PC-9 (cell line): ENCODE measurements at places on chromosomes 11 and 22. TPM values are rescaled to one million over a fixed set of nuclear protein-coding genes. Genes with fewer than 3 reads are reported as not detected.

The IRAG1 gene
- total RNA-seq: 0.65 and 1.3 TPM in 2 replicates

The TBX10 gene
- not detected in 2 replicates for total RNA-seq

The APOBEC3F gene
- total RNA-seq: 28.3 and 29.6 TPM in 2 replicates

The AQP11 gene
- 1.1 and 1.4 TPM in 2 replicates for total RNA-seq

The KCNK4 gene
- 0.53 and 0.57 TPM in 2 replicates for total RNA-seq

The MS4A6E gene
- total RNA-seq: not detected in 2 replicates

The INS gene
- total RNA-seq: not detected in 2 replicates

The OR5B21 gene
- not detected in 2 replicates for total RNA-seq

The OR52E8 gene
- not detected in 2 replicates for total RNA-seq

The TPBGL gene
- not detected in 2 replicates for total RNA-seq

The MRGPRX3 gene
- total RNA-seq: not detected in 2 replicates

The ADM2 gene
- 7.2 and 10.5 TPM in 2 replicates for total RNA-seq

The MPZL2 gene
- total RNA-seq: 39.4 and 43.1 TPM in 2 replicates

The OR5A1 gene
- total RNA-seq: not detected in 2 replicates

The KCNC1 gene
- total RNA-seq: not detected in 2 replicates

The XKR3 gene
- total RNA-seq: not detected in 2 replicates

The CSF2RB gene
- not detected in 2 replicates for total RNA-seq

The ARHGAP42 gene
- total RNA-seq: 12.8 and 16.1 TPM in 2 replicates

The C11orf65 gene
- 1.7 and 1.9 TPM in 2 replicates for total RNA-seq

The C22orf15 gene
- not detected in 2 replicates for total RNA-seq

The PHF21B gene
- not detected in 2 replicates for total RNA-seq

The EIF4ENIF1 gene
- total RNA-seq: 15.3 and 21.8 TPM in 2 replicates

The ABTB2 gene
- 12.7 and 12.9 TPM in 2 replicates for total RNA-seq

The MRPL16 gene
- total RNA-seq: 64.7 and 82.0 TPM in 2 replicates

The SLC1A2 gene
- 0.09 and 0.38 TPM in 2 replicates for total RNA-seq

The DNAJB7 gene
- total RNA-seq: not detected in 2 replicates

The UNC93B1 gene
- total RNA-seq: 75.5 and 94.4 TPM in 2 replicates

The NTM gene
- not detected in 2 replicates for total RNA-seq

The MUC5AC gene
- total RNA-seq: 0.09 and 0.25 TPM in 2 replicates

The MOGAT2 gene
- not detected in 2 replicates for total RNA-seq

The CATSPER1 gene
- total RNA-seq: 2.3 and 4.2 TPM in 2 replicates
